ENCODE measurements at places on chromosomes 3 and 15.

GRCh38 chr15:57503051-57503702, 88.5 kb upstream of the MYZAP start:
- H3K4me1 ChIP-seq: no peaks in the 10 kb centered on the region
- no peaks in the 10 kb centered on the region for H3K27me3 ChIP-seq
- H3K4me3 ChIP-seq: no peak overlapping the region
- no peaks in the 10 kb centered on the region for H3K36me3 ChIP-seq

- no peaks in the 10 kb centered on the region for H3K27me3 ChIP-seq
- H3K4me1 ChIP-seq: no peaks in the 10 kb centered on the region
- H3K27ac ChIP-seq: no peak overlapping the region
- H3K36me3 ChIP-seq: no peaks in the 10 kb centered on the region
- no peak for DNase-seq
These were observed 213.6 kb downstream of the RBMS3 start for GRCh38 chr3:29494305-29495036.

DNA sequence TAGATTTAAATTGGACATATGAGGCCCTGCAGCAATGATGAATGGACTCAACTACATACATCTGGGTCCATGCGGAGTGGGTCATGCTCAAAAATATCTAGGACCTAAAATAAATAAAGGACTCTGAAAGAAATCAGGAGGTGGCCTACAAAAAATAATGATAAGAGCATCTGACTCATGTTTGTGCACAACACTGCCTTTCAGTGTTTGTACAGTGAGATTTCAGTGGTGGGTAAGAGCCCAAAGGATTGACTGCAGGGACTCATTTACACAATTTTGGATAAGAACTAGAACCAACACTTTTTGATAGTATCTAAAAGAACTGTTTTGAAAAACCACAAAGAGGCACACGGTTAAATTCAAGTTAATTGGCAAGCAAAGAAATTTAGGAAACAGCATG, 285.5 kb downstream of the SLC9A9 start:
- no peaks in the 10 kb centered on the region for H3K36me3 ChIP-seq
- DNase-seq: no peak
- H3K27ac ChIP-seq: no peak overlapping the region

GRCh38 chr3:69032142-69032541, 18.7 kb upstream of the EOGT start:
- H3K27ac ChIP-seq: peak overlapping the region; percentile 71
- no peak for DNase-seq
- peaks cover 50% of the 10 kb centered on the region for H3K36me3 ChIP-seq
- H3K4me1 ChIP-seq: peaks cover 18% of the 10 kb centered on the region
- H3K27me3 ChIP-seq: no peaks in the 10 kb centered on the region

- no peak overlapping the region for H3K4me3 ChIP-seq
- no peak for DNase-seq
- no peaks in the 10 kb centered on the region for H3K27me3 ChIP-seq
- no peak overlapping the region for H3K27ac ChIP-seq
These were observed 175.5 kb downstream of the ATG7 start for GRCh38 chr3:11447584-11448200.
